ENCODE measurements at places on chromosomes 12 and 14.

DNA sequence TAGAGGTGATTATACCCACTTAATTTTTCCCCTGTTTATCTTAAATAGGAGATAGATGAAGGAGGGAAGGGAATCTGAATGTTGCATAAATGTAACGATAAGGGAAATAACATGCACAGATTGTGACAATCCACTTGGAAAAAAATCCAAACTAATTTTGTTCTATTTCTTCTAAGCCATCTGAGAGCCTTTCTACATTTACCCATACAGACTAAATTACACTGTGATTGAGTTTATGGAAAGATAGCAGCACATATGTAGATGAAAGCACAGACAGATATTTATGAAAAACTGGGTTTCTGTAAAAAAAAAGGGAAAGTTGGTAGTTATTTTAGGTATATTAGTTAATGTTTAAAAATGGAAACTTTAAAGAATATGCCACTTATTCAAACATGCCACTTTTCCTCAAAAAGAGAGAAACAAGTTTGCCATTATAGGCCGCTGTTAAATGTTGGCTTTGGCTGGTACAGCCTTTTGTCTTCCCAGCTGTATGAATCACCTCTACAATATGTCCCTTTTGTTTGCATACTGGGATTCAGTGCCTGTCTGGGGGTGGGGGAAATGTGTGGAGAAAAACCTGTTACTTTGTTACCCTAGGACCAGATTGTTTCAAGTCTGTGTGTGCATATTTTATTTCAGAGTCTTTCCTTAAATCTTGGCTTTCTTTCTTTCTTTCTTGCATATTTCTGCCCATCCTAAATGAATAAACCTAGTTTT lies 470.2 kb upstream of the LMO3 start:
- no peak for DNase-seq

GRCh38 chr12:38886064-38886463 lies 19.3 kb downstream of the CPNE8 start:
- DNase-seq = no peak

- DNase-seq = no peak
These were observed 384.9 kb upstream of the FOXG1 start for GRCh38 chr14:28381656-28382055.

GRCh38 chr14:65038966-65039365 lies 52.3 kb downstream of the FNTB start:
- no peak for DNase-seq

DNA sequence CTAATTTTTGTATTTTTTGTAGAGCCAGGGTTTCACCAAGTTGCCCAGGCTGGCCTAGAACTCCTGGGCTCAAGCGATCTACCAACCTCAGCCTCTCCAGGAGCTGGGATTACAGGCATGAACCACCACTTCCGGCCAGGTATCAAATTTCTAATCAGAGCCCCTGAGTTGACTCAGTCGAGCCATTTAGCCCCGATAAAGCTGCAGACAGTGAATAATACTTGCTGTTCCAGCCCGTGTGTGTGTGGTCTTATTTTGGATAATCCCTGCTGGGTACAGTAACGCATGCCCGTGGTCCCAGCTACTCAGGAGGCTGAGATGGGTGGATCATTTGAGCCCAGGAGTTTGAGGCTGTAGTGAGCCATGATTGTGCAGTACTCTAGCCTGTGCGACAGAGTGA lies 57.0 kb downstream of the TEAD4 start:
- DNase-seq = no peak

GRCh38 chr12:38898001-38898684 lies 7.2 kb downstream of the CPNE8 start:
- no peak for DNase-seq

DNA sequence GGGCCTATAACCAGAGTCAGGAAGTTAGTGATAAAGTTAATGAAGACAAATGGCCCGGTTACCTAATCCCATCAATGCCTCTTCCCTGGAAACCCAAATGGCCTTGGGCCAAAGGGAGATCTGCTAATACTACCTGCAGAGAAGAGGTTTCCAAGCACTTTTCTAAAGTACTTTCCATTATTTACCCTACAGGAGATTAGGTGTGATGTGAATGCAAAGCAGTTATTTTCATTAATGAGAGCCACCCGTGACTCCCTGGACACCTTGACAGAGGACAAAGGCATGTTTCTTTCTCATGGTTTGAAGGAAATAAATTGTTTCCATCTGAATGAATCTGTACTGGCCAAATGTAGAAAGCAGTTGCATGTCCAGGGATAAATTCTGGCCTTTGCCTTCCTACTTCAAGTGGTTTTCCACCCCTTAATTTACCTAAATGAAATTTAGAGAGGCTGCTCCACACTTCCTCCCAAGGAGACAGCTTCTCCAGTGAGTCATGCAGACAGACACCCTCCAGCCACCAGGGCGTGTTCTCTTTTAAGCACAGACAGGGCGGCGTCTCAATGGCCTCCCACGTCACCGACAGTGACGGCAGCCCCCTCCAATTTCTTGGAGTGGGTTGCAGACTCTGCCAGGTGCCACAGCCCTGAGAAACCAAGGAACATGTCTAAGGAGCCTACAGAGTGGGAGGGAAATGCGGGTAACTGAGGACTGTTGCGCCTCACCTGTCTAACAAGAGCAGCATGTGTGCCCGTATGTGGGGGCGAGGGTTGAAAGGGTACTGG lies 43.9 kb upstream of the GNPNAT1 start:
- DNase-seq = no peak

- DNase-seq = peak; percentile 60
These were observed 824 bp downstream of the OAS1 start for GRCh38 chr12:112907415-112908157.

GRCh38 chr14:63212776-63213500 lies 8.7 kb downstream of the RHOJ start:
- DNase-seq = no peak

DNA sequence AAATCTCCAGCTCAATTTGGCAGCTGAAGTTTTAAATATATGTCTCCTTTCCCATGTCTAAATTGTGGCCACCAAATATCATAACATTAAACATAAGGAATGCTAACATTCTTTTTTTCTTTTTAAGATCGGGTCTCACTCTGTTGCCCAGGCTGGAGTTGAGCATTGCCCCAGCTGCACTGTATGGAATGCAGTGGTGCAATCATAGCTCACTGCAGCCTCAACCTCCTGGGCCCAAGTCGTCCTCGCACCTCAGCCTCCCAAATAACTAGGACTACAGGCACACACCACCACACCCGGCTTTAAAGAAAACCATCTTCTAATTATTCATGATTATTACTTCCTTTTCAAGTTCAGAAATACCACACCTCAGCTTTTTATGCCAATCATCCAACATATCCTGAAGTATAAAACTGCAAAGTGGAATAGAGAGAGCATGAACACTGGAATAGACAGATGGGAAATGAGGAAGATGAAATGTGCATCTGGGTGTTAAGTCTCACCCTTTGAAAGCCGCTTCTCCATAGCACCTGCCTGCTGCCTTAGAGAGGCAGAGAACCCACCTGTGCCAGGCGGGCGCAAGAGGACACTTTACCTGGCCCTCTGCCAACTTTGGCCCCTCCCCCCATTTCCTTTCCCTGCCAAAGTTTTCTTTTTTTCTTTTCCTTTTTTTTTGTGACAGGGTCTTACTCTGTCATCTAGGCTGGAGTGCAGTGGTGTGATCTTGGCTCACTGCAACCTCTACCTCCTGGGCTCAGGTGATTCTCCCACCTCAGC lies 2.8 kb upstream of the EML1 start:
- DNase-seq = no peak

GRCh38 chr12:48917857-48918537 lies 7.3 kb downstream of the FKBP11 start:
- DNase-seq = no peak

- DNase-seq = no peak
These were observed 7.9 kb downstream of the IFFO1 start for GRCh38 chr12:6547987-6548386.

DNA sequence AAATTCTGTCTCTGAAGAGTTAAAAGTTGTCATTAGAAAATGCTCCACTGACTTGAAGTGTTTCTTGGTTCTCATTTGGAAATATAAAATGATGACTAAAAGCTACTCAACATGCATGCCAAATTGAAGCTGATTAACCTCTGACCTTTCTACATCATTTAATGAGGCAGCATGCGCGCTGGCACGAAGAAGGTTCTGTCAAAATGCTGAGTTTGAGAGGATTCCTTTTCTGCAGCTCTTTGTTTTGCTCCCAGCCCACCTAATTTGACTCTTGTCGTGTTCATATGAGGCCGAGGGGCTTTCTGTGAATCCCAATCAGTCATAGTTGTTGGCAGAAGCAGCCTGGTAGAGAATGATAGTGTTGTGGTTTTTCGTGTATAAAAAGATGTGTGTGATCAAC lies 153.4 kb downstream of the BRMS1L start:
- no peak for DNase-seq

DNA sequence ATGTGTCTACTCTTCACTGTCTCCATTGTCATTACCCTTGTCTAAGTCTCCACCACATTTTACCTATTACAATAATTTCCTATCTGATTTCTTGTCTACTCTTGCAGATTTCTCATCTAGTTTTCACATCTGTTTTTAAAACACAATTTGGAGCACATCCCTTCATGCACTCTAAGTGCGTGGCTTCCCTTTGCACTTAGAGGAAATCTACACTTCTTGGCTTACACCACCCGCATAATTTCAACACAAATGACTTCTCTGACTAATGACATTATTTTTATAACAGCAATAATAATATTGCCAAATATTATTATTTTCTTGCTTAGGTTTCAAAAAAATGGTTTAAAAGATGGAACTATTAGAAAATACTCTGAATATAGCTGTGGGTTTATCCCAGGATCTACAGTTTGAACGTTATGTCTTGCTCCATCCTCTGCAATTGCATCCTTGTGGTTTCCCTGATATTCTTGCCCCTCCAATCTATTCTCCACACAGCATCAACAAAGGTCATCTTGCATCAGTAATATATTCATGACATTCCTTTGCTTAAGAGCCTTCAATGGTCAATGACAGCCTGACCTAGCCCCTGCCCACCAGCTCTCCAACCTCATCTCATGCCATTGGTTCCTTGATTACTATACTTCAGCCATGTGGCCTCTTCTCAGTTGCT lies 153.7 kb downstream of the SLC25A21 start:
- DNase-seq = no peak

- no peak for DNase-seq
These were observed 1087.8 kb upstream of the TMEM132C start for GRCh38 chr12:127179176-127179575.

DNA sequence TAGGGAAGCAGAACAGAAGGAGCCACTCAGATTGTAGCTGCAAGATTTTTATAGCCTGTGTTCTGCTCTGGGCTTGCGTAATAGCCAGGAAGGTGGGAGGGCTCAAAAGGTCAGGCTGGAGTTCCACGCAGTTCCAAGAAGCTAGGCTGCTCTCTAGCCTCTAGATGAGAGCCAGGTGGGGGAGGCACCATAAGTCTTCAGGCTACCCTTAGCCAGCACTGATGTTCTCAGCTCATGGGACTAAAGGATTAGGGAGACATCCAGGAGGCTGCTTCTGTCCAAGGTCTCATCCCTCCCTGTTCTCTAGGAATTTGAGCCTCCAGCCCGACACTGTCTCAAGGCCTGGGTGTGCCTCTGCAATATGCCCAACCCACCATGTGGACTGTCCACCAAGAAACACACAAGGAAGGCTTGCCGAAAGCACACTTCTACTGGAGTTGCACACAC lies 1.7 kb downstream of the LMBR1L start:
- DNase-seq = no peak

DNA sequence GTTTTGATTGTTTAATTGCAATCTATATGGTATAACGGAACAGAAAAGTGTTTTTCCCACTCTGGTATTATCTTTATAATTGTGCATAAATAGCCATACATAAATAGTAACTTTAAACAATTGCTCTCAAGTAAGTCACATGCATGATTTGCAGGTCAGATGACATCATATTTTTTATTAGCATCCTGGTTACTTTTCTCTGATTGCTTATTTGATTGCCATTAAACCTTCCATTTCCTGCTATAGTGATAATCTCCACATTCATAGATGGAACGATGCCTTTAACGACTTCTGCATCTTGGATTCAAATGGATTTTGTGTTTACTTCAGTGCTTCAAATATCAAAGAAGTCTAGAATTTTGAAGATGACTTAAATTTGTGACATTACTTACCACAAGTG lies 3.5 kb upstream of the KLRK1 start:
- DNase-seq = no peak

DNA sequence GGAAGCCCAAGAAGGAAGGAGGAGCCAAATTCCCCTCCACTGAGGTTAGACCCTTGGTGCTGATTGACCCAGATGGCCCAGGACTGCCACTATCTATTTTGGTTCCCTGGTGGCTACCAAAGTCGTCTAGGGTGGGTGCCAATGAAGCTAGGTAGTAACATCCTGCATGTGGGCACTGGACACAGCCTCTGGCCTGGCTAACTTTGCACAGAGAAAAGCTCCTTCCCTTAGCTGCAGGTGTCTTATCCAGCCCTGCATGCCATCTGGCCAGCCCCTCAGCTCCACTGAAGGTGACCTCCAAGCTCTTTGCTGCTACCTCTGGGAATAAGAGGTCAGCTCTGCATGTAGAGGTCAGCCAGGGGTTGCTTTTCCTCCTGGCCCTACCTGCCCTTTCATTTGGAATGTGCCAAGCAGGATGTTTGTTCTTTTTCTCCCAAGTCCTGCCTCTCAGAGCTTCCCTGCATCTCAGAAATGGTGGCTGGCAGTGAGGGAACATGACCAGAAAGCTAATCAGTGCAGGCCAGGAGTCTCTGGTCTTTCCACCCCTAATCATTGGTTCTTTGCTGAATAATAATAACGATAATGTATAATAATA lies 34.0 kb downstream of the JDP2 start:
- DNase-seq = no peak

DNA sequence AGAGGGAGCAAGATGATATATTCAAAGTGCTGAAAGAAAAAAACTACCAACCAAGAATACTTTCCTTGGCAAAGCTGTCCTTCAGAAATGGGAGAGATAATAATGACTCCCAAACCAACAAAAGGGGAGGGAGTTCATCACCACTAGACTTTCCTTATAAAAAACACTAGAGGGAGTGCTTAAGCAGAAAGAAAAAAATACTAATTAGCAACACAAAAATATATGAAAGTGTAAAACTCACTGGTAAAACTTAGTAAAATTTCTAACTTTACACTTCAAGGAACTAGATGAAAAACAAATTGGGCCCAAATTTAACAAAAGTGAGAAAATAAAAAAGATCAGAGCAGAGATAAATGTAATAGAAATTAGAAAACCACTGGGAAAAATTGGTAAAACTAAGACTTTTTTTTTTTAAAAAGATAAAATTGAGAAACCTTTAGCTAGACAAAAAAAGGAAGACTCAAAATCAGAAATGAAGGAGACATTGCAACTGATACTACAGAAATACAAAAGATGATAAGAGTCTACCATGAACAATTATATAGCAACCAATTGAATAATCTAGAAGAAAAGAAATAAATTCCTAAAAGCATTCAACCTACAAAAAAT lies 60.4 kb upstream of the FAR2 start:
- DNase-seq = no peak

DNA sequence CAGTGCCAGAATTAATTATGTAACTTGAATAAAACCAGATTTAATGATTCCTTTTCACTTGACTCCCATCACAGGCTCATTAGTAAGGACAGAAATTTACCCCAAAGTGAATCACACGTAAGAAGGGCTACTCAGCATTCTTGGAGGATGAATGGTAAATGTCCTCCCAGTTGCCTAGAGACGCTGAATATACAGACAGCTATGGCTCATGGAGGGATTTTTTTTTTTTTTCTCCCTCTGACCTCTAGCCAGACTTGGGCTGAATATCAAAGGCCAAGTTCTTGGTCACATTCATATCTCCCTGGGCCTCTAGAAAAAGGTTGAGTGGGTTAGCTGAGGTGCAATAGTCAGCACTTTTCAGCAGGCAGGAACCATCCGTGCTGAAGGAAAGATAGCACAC lies 77.5 kb downstream of the PHLDA1 start:
- DNase-seq = no peak
